HAP-1 (cell line): ENCODE measurements at places on chromosomes 3 and 15.

DNA sequence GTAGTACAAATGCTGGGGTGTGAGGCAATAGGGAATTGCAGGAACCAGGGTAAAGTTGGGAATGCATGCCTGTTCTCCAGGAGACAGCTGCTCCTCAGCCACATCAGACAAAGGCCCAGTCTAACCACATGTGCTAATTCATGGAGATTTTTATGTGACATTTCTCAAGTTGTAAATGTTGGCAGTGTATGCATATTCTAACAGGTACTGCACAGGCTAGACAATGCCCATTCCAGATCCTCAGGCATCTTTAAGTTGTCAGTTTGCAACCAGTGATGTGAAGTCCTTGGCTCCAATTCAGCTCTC is 84.9 kb downstream of the EEFSEC start:
- no peak for DNase-seq

DNA sequence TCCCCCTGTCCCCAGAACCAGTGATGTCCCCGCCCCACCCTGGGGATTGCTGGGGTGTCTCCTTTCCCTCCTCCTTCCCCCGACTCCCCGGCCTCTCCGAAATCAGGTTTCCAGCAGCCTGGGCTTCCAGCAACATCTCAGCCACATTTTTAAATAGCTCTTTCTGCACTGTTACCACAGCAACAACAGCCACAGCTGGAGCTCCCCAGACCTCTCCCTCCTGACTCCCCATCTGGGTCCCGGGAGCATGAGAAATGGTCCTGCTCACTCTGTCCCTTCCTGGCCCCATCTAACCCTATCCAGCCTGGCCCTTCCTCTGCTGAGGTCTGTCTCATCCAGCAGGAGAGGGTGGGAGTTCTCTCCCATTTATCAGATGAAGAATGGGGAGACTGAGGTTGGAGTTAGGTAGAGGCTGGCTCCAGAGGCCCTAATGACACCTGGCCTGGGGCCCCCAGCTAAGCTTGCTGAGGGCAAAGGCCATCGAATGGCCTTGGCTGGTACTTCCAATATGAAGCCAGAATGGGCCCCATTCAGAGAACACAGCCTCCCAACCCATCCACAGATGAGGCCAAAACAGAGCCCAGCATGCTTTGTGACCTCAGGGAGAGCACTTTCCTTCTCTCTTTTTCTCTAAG is 1.5 kb downstream of the CAMK1 start:
- DNase-seq, result no peak

GRCh38 chr15:66703540-66703941 is 1.5 kb downstream of the SMAD6 start:
- peak; percentile 39 for DNase-seq

DNA sequence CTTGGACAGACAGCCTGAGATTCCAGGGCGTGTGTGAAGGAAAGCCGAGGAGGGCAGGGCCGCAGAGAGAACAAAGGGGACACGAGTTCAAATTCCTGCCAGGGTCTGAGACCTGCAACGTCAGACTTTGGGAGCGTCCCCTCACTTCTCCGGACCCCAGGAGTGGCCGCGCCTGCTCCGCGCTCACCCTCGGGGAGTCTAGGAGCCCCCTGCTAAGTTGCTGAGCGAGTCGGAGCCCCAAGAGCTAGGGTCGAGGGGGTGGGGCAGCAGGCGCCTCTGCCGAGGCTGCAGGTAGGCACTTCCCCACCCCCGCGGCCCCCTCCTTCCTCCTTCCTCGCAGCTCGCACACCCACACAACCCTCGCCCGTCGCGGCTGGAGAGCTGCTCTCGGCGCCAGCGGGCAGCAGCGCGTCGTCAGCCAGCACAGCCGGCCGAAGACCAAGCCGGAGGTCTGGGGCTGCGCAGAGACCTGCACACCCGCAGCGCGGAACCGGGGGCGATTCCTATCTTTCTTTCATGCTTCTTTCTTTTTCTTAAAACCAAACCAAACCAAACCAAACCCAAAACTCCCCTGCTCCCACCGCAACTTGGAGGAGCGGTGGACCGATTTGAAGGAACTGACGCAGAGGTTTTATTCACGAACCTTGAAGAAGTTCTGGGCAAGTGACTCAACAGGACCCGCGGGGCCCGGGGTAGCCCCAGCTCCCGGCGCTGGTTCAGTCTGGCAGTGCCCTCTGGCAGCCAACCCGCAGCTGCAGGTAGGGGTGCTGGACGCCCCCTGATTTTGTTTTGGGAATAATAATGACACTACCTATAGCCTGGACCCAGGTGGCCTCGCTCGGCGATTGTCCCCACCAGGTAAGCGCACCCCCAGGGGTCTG is at the start of gene ANKRD34C:
ANKRD34C (plus strand) TSS at position 352 of the 881 bp plus-strand sequence. CDS start 10,563 bp downstream, outside the sequence.
- no peak for DNase-seq

DNA sequence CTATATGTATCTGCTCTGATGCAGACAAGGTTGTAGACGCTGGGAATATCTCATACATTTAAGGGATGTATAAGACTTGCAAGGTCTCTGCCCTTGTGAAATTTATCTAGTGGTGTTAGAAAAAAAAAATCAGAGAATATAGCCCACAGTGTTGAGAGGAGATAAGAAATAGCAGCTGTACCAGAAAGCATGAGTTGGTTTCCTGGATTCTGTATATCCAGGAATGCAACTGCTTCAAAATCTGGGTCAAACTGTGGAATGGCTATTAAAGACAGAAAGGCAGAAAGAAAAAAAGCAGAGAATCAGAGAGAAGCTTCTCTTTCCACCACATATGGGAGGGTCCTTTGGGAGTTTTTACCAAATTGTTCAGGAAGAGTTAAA is 1.5 kb upstream of the TMEM212 start:
- no peak for DNase-seq

- DNase-seq, result peak; percentile 57
Measured at GRCh38 chr15:82647045-82647834, at the start of gene CPEB1. CPEB1 (minus strand) TSS chr15:82647363; CDS start chr15:82628459, 18,904 bp downstream.

GRCh38 chr3:56702490-56703315 is 19.6 kb upstream of the TASOR start:
- DNase-seq, result peak; percentile 60

- DNase-seq, result no peak
Measured at GRCh38 chr3:13166243-13167063, 93.2 kb upstream of the IQSEC1 start.

GRCh38 chr3:36693670-36694069 is 70.7 kb downstream of the DCLK3 start:
- no peak for DNase-seq
